ENCODE measurements at places on chromosomes 11 and 22. TPM values are rescaled to one million over a fixed set of nuclear protein-coding genes. Genes with fewer than 3 reads are reported as not detected.
A peak's percentile ranks its signal among the peaks of the same experiment; 100 is the strongest.

The KDELR3 gene
- total RNA-seq: 0.26 TPM

The NUDT8 gene
- 11.5 TPM for total RNA-seq

The RFPL2 gene
- not detected for total RNA-seq

The DDTL gene
- 8.0 TPM for total RNA-seq

DNA sequence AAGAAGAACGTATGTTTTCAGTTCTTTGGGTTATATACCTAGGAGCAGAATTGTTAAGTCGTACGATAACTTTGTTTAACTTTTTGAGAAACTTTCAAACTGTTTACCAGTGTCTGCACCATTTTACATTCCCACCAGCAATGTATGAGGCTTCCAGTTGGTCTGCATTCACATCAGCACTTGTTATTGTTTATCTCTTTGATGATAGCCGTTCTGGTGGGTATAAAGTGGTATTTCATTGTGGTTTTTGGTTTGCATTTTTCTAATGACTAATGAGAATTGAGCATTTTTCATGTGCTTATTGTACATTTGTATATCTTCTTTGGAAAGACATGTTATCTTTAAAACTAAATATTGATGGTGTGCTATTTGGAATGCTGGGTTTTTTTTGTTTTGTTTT, 59.8 kb downstream of the KDM2A start:
- H3K27me3 ChIP-seq: no peaks in the 10 kb centered on the region
- DNase-seq: no peak
- peaks cover 6% of the 10 kb centered on the region for H3K36me3 ChIP-seq
- H3K4me1 ChIP-seq: peaks cover 12% of the 10 kb centered on the region
- H3K27ac ChIP-seq: no peak overlapping the region

DNA sequence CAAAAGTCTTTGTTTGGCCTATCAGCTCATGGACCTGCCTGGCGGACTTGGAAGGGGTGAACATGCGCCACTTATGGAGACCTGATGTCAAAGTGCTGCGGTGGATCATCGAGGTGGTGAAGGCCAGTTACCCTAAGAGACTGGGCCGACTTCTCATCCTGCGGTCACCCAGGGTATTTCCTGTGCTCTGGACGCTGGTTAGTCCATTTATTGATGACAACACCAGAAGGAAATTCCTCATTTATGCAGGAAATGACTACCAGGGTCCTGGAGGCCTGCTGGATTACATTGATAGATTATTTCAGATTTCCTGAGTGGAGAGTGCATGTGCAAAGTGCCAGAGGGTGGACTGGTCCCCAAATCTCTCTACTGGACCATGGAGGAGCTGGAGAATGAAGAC, 17.9 kb downstream of the ALKBH3 start:
- DNase-seq: no peak
- H3K27ac ChIP-seq: no peak overlapping the region
- H3K27me3 ChIP-seq: no peaks in the 10 kb centered on the region
- H3K36me3 ChIP-seq: peaks cover 12% of the 10 kb centered on the region
- no peak overlapping the region for H3K4me3 ChIP-seq
- no peaks in the 10 kb centered on the region for H3K4me1 ChIP-seq

DNA sequence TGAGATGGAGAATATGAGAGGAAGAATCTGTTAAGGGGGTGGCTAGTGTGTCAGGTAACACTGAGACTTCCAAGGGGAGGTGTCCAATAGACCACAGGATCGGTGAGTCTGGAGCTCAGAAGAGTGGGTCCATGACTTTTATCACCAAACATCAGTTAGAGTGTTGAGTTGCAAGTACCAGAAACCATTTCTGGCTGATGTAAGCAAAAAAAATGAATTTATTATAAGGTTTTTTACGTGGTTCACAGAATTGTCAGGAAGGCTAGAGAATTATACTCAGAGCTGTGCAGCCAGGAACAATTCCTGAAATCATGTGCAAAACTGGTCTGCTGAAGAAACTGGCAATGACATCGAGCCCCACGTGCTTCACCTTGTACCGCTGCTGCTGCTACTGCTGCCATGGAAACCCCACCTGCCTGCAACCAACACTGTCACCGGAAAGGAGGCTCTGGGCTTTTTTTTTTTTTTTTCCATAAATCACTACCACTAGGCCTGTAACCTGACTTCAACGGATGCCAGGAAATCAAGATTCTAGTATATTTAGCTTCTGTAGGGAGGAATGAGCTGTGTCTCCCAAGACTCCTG, 16.6 kb upstream of the STK33 start:
- H3K27ac ChIP-seq: no peak overlapping the region
- H3K4me3 ChIP-seq: no peak overlapping the region
- H3K36me3 ChIP-seq: no peaks in the 10 kb centered on the region
- H3K4me1 ChIP-seq: peaks cover 8% of the 10 kb centered on the region
- DNase-seq: no peak

- DNase-seq: no peak
- H3K27me3 ChIP-seq: peaks cover 2% of the 10 kb centered on the region
- peaks cover 3% of the 10 kb centered on the region for H3K4me1 ChIP-seq
- peak overlapping the region; percentile 56 for H3K4me3 ChIP-seq
- H3K36me3 ChIP-seq: no peaks in the 10 kb centered on the region
These were observed 1.4 kb upstream of the MAPK11 start for GRCh38 chr22:50271519-50271970.

GRCh38 chr11:103591554-103591953, 444.9 kb upstream of the DDI1 start:
- no peaks in the 10 kb centered on the region for H3K36me3 ChIP-seq
- no peak overlapping the region for H3K27ac ChIP-seq
- no peaks in the 10 kb centered on the region for H3K27me3 ChIP-seq

- no peak for DNase-seq
- H3K4me1 ChIP-seq: no peaks in the 10 kb centered on the region
- H3K4me3 ChIP-seq: no peak overlapping the region
- peaks cover 7% of the 10 kb centered on the region for H3K27me3 ChIP-seq
- H3K27ac ChIP-seq: no peak overlapping the region
These were observed 61.1 kb downstream of the FDX1 start for GRCh38 chr11:110490886-110491285.

DNA sequence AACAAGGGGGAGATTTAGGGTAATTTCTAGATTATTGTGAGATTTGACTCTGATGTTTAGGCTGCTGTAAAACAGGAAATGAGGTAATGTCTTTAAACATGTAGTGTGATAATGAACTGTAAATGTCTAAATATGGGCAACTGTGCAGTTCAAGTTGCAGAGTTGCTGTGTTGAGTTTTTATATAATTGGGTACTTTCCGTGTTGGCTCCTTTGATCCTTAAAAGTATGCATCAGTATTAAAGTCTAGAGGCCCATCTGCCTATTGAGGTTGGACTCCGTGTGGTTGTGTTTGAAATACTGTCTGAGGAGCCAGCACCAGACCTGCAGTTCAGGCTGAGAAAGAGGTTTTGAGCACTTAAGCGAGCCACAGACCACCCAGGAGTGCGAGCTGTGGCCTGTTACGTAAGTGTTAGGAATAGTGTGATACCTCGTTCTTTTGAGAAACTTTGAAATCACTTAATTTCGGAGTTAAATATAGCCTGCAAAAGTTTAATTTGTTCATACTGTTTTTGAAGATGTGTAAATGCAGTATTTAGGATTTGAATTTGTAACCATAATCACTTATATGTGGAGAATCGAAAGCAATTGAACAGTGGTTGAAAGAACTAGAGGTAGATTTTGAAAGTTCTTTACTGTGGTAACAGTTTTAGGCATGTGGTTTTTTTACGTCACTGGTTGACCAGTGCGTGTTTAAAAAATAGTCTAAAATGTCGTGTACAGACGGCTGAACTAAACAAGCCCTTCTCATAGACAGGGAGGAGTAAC, 9.0 kb downstream of the FAM118A start:
- no peaks in the 10 kb centered on the region for H3K27me3 ChIP-seq
- peaks cover 45% of the 10 kb centered on the region for H3K4me1 ChIP-seq
- peak overlapping the region; percentile 97 for H3K27ac ChIP-seq
- peaks cover 6% of the 10 kb centered on the region for H3K36me3 ChIP-seq
- DNase-seq: peak; percentile 75
- peak overlapping the region; percentile 84 for H3K4me3 ChIP-seq

- no peak overlapping the region for H3K27ac ChIP-seq
- no peaks in the 10 kb centered on the region for H3K27me3 ChIP-seq
- no peak for DNase-seq
- H3K36me3 ChIP-seq: peaks cover 27% of the 10 kb centered on the region
- no peak overlapping the region for H3K4me3 ChIP-seq
These were observed 17.6 kb downstream of the DDB1 start for GRCh38 chr11:61315260-61315659.

DNA sequence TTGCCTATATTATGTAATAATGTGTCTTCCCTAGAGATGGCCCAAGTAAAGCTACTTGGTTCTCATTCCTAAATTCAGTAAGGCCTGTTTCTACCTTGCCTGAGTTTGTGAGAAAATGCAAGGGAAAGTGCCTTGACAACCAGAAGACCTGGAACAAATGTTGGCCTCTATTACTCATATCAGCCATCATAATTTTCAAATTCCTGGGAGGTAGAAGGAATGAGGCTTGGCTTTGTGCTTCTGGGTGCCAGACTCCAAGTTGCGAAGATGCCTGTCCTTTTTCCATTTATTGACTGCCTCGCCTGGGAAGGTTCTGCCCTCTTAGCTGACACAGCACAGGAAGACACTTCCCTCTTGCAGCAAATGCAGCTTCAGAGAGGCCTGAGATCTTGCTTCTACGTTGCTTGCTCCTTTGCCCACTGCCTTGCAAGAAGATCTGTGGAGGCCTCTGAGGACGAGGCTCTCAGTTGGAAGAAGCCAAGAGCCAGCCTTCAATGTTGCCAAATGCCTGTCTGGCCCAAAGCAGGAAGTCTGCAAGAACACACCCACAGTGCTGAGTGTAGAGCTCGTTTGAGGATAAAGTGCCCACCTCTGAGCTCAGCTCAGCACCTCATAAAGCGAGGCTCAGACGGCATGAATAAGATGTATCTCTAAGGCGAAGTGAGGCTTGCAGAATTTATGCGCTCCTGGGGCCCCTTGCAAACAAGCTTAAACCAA, 120.1 kb downstream of the GALNT18 start:
- H3K27me3 ChIP-seq: peaks cover 6% of the 10 kb centered on the region
- H3K27ac ChIP-seq: no peak overlapping the region
- no peak for DNase-seq
- H3K36me3 ChIP-seq: no peaks in the 10 kb centered on the region
- no peaks in the 10 kb centered on the region for H3K4me1 ChIP-seq
- H3K4me3 ChIP-seq: no peak overlapping the region

- H3K4me1 ChIP-seq: peaks cover 36% of the 10 kb centered on the region
- H3K27ac ChIP-seq: no peak overlapping the region
- DNase-seq: no peak
These were observed 5.5 kb downstream of the CD59 start for GRCh38 chr11:33730716-33731115.

Data from natural killer cell treated with Interleukin-12 subunit alpha and Interleukin-12 subunit beta and Interleukin-15 and Interleukin-18, amount 100 ng/mL, for 72 hours (primary cell).